ENCODE measurements at places on chromosomes 1 and 21. TPM values are rescaled to one million over a fixed set of nuclear protein-coding genes. Genes with fewer than 3 reads are reported as not detected.

The PADI3 gene
- total RNA-seq = not detected

The FCRL2 gene
- total RNA-seq = not detected

The TACSTD2 gene
- 33.0 TPM for total RNA-seq

The B3GALT2 gene
- 0.65 TPM for total RNA-seq

The ZNF683 gene
- not detected for total RNA-seq

The MFAP2 gene
- 40.3 TPM for total RNA-seq

The S100A9 gene
- total RNA-seq = 1.2 TPM

The INKA2 gene
- total RNA-seq = 13.7 TPM

The AADACL3 gene
- not detected for total RNA-seq

The CDA gene
- total RNA-seq = 1.4 TPM

The AJAP1 gene
- 0.13 TPM for total RNA-seq

The NBPF4 gene
- not detected for total RNA-seq

The SETD4 gene
- 13.8 TPM for total RNA-seq

The BRDT gene
- not detected for total RNA-seq

The HES4 gene
- 32.3 TPM for total RNA-seq

The SPATA1 gene
- 0.82 TPM for total RNA-seq

The CYP4Z1 gene
- total RNA-seq = not detected

The MAP10 gene
- total RNA-seq = 1.3 TPM

The MOV10 gene
- 69.7 TPM for total RNA-seq

The ACTA1 gene
- total RNA-seq = not detected

The FRRS1 gene
- 3.5 TPM for total RNA-seq
